ENCODE measurements at places on chromosomes 16 and 17. TPM values are rescaled to one million over a fixed set of nuclear protein-coding genes. Genes with fewer than 3 reads are reported as not detected.

- H3K27ac ChIP-seq: no peak overlapping the region
- peaks cover 5% of the 10 kb centered on the region for H3K27me3 ChIP-seq
- no peaks in the 10 kb centered on the region for H3K36me3 ChIP-seq
- H3K4me1 ChIP-seq: peaks cover 20% of the 10 kb centered on the region
- DNase-seq: no peak
Measured at GRCh38 chr16:26087091-26087490, 395.3 kb downstream of the HS3ST4 start.

- H3K27me3 ChIP-seq: peaks cover 98% of the 10 kb centered on the region
- no peak overlapping the region for H3K27ac ChIP-seq
- no peaks in the 10 kb centered on the region for H3K36me3 ChIP-seq
Measured at GRCh38 chr17:47850373-47850691, 631 bp downstream of the SP6 start.

- no peaks in the 10 kb centered on the region for H3K36me3 ChIP-seq
- peak within 1 kb of the TSS; percentile 98 for H3K27ac ChIP-seq
- peak within 1 kb of the TSS; percentile 96 for H3K4me3 ChIP-seq
- H3K27me3 ChIP-seq: peaks cover 6% of the 10 kb centered on the region
- DNase-seq: peak; percentile 41
Measured at GRCh38 chr16:397135-397661, at the start of gene NME4. Gene NME4, plus strand, starts transcription at chr16:397199. Its CDS starts 24 bp downstream, at chr16:397223.

DNA sequence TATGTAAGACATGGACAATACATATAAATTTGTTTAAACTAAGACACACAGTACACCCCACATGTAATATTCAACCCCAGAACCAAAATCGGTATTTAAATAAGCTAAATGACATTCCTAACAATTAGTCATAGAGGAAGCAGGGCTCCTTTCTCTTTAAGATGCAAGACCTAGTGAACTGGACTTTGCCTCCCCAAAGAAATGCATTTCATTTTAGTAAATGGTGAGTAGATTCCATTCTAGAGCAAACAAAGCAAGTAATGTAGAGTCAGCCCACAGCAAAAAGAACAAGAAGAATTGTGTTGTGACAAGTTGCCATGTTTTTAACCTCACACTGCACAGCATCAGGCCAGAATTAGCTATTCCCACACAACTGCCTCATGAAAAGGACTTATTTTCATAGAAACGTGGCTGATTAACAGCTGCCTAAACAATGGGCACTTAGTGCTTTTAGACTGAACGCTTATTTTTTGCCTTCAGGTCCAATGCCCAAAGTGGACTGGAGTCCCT lies 14.4 kb downstream of the DNAJC7 start:
- H3K27ac ChIP-seq: peak overlapping the region; percentile 7
- peaks cover 28% of the 10 kb centered on the region for H3K4me1 ChIP-seq
- no peaks in the 10 kb centered on the region for H3K27me3 ChIP-seq

- no peak for DNase-seq
- no peak overlapping the region for H3K27ac ChIP-seq
- H3K27me3 ChIP-seq: no peaks in the 10 kb centered on the region
- no peak overlapping the region for H3K4me3 ChIP-seq
- no peaks in the 10 kb centered on the region for H3K4me1 ChIP-seq
Measured at GRCh38 chr17:13952009-13952750, 117.1 kb upstream of the COX10 start.

GRCh38 chr17:31416503-31416923 lies 25.0 kb downstream of the RAB11FIP4 start:
- peak; percentile 61 for DNase-seq
- H3K4me3 ChIP-seq: peak overlapping the region; percentile 8
- H3K4me1 ChIP-seq: peaks cover 32% of the 10 kb centered on the region
- H3K27ac ChIP-seq: peak overlapping the region; percentile 68
- H3K27me3 ChIP-seq: peaks cover 68% of the 10 kb centered on the region

DNA sequence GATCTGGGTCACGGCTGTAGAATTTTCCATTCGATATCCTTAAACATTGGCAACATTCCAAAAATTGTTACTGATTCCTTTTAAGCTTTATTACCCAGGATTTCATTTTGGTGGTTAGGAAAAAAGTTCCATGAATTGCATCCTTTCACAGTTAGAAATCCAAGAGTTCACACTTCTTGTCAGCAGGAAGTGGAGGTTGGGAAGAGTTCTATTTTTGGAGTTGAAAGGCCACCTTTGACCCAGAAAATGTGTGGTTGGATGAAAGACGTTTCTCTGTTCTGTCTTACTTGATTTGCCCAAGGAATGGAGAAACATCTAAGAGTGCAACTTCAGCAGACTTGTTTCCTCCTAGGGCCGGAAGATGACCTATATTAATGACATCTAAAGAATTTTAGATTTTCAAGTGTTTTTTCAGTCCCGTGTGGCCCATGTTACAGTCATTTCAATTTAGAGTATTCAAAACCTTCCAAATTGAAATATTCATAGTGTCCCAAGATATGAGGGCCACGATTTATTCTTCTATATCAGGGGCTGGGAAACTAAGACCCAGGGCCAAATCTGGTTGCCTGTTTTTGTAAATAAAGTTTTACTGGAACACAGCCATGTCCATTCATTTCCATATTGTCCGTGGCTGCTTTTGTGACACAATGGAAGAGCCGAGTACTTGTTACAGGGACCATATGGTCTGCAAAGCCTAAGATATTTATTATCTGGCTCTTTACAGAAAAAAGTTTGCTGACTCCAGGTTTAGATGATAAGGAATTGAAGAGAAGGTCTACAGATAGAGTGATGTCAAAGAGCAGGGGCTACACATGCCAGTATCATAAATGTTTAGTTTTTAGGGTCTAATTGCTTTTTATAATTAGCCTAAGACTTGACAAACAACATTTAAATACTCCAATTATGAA lies 50.2 kb downstream of the CDK5R1 start:
- no peak for DNase-seq
- no peaks in the 10 kb centered on the region for H3K27me3 ChIP-seq
- H3K36me3 ChIP-seq: peaks cover 6% of the 10 kb centered on the region
- H3K4me3 ChIP-seq: peak overlapping the region; percentile 20
- peaks cover 55% of the 10 kb centered on the region for H3K4me1 ChIP-seq
- H3K27ac ChIP-seq: peak overlapping the region; percentile 36

GRCh38 chr17:46869296-46869695 lies 17.9 kb downstream of the WNT9B start:
- DNase-seq: no peak
- peaks cover 5% of the 10 kb centered on the region for H3K27me3 ChIP-seq
- H3K4me3 ChIP-seq: no peak overlapping the region
- H3K36me3 ChIP-seq: no peaks in the 10 kb centered on the region
- no peak overlapping the region for H3K27ac ChIP-seq
- no peaks in the 10 kb centered on the region for H3K4me1 ChIP-seq

- H3K4me1 ChIP-seq: peaks cover 43% of the 10 kb centered on the region
- no peaks in the 10 kb centered on the region for H3K36me3 ChIP-seq
- H3K27me3 ChIP-seq: no peaks in the 10 kb centered on the region
- H3K27ac ChIP-seq: no peak overlapping the region
Measured at GRCh38 chr16:53084746-53085334, 30.0 kb downstream of the CHD9 start.

DNA sequence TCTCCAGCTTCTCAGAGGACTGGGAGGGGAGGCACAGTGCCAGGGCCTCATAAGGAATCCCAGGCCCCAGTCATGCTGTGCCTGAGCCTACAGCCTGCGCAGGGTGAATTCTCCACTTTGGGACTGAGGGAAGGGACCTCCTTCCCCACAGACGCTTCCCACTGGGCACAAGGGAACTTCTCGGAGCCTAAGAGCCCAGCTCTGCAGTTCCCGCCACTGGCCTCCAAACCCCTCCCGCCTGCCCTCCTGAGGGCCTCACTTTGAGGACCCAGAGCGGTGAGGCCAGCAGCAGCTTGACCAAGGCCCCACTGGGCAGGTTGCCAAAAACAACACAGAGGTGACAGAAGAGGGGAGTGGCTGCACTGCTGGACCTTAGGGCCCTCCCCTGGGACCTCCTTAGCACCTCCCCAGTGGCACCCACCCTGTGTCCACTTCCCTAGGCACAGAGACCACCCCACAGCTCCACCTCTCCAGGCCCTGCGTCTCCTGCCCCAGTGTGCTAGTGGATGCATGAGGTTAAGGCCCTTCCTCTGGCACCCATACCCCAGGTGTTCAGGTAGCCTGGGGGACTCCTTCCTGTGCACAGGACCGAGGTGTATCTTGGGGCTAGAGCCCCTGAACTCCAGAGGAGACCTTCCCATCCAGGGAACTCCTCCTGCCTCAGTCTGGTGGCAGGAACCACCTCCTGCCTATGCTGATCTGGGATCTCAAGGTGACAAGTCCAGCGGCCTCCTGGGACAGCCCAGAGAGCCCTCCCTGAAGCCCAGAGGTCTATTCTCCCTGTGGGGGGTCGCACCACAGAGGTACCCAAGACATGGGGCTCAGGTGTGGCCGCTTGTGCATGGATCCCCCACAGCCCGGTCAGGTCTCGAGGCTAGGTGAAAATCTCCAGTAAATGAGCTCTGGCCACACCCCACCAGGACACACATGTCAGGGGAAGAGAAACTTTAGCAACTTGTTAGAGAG lies 3.4 kb downstream of the CASKIN2 start:
- H3K4me1 ChIP-seq: peaks cover 47% of the 10 kb centered on the region
- H3K36me3 ChIP-seq: no peaks in the 10 kb centered on the region
- no peak for DNase-seq
- H3K27ac ChIP-seq: no peak overlapping the region
- no peaks in the 10 kb centered on the region for H3K27me3 ChIP-seq

DNA sequence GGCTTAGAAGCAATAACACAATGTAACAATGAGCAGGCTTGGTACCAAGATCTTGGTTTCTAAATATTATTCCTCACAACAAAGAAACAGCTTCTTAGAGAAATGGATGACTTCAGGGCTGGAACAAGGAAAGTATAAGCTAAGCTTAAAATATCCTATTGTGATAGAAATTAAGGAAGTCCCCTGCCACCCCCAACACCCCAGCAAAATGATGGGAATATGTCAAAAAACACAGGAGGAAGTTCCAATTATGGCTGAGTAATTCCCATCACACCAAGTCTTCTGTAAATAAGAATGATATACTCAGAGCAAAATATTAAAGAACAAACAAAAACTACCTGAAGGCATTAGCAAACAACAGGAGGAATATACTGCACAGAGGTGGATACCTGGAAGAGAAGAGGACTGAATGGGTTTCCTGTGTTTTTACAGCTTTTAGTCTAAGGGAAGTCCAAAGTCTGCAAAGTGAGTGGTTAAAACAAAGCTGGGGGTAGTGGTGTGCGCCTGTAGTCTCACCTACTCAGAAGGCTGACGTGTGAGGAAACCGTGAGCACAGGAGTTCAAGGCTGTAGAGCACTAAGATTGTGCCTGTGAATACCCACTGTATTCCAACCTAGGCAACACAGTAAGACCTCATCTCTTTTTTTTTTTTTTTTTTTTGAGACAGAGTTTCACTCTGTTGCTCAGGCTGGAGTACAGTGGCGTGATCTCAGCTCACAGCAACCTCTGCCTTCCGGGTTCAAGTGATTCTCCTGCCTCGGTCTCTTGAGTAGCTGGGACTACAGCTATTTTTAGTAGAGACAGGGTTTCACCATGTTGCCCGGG lies 17.1 kb upstream of the ATP6V0A1 start:
- DNase-seq: no peak
- peaks cover under 1% of the 10 kb centered on the region for H3K4me1 ChIP-seq
- H3K27me3 ChIP-seq: no peaks in the 10 kb centered on the region
- no peak overlapping the region for H3K4me3 ChIP-seq

DNA sequence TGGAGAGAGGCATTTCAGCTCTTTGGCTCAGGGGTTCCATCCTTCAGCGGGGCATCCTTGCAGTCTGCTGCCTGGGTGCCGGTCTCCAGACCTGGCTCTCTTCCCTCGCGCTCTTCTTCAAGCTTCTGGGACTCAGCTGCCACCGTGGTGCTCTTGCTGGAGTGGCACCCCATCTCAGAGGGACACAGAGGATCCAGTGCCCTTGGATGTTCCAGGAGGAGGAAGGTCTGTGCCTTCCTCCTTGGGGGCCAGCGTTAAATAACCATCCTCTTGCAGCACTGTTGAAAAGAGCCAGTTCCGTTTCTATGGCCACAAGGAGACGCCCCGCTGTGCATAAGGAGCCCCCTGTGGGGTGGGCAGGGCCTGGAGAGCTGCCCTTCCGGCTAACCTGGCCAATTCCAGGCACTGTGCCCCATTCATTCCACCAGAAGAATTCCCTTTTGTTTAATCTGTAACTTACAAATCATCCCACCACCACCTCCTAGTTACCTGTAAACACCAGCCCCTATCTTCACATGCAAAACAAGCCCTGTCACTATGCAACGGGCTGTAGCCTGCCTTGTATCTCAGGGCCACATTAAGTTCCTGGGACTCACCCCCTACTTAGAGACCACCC lies 8.6 kb downstream of the CHD9NB start:
- peaks cover 43% of the 10 kb centered on the region for H3K4me1 ChIP-seq
- H3K27me3 ChIP-seq: peaks cover 30% of the 10 kb centered on the region
- peak overlapping the region; percentile 75 for H3K4me3 ChIP-seq
- peak overlapping the region; percentile 68 for H3K27ac ChIP-seq
- H3K36me3 ChIP-seq: no peaks in the 10 kb centered on the region
- DNase-seq: no peak

DNA sequence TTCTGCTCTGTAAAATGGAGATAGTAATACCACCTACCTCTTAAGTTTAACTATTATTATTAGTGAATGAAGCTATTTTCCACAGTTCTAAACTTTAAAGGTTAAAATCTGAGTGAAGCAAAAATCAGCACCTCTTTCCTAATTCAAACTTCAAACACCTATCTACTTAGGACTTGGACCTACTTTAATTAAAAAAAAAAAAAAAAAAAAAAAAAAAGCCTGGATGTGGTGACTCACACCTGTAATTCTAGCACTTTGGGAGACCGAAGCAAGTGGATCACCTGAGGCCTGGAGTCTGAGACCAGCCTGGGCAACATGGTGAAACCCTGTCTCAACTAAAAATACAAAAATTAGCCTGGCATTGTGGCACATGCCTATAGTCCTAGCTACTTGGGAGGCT lies 5.0 kb upstream of the KANSL1 start:
- no peak for DNase-seq
- peaks cover 6% of the 10 kb centered on the region for H3K36me3 ChIP-seq
- H3K4me1 ChIP-seq: peaks cover 16% of the 10 kb centered on the region
- no peaks in the 10 kb centered on the region for H3K27me3 ChIP-seq
- H3K4me3 ChIP-seq: no peak overlapping the region
- H3K27ac ChIP-seq: no peak overlapping the region

GRCh38 chr16:72129976-72130656 lies 36.5 kb downstream of the DHX38 start:
- H3K4me1 ChIP-seq: peaks cover 16% of the 10 kb centered on the region
- H3K4me3 ChIP-seq: no peak overlapping the region
- no peak overlapping the region for H3K27ac ChIP-seq
- no peaks in the 10 kb centered on the region for H3K27me3 ChIP-seq
- no peaks in the 10 kb centered on the region for H3K36me3 ChIP-seq

- H3K27me3 ChIP-seq: no peaks in the 10 kb centered on the region
- H3K4me3 ChIP-seq: no peak overlapping the region
- H3K36me3 ChIP-seq: no peaks in the 10 kb centered on the region
- H3K27ac ChIP-seq: no peak overlapping the region
Measured at GRCh38 chr17:40373999-40374398, 9.5 kb upstream of the GJD3 start.

The KRTAP4-6 gene
- not detected for total RNA-seq

The PRR11 gene
- 77.2 TPM for total RNA-seq

The ZNF385C gene
- 1.7 TPM for total RNA-seq

The SKAP1 gene
- 0.49 TPM for total RNA-seq

The SEZ6 gene
- 0.30 TPM for total RNA-seq

The C17orf100 gene
- total RNA-seq: 3.2 TPM

The KRTAP9-8 gene
- total RNA-seq: not detected

The NRN1L gene
- total RNA-seq: 1.0 TPM
